ENCODE measurements at places on chromosomes 3 and 15.

GRCh38 chr3:11140030-11140712 lies 14.1 kb upstream of the HRH1 start:
- DNase-seq, result no peak

GRCh38 chr3:105513042-105513441 lies 146.3 kb downstream of the ALCAM start:
- no peak for DNase-seq

GRCh38 chr3:67291287-67292252 lies 293.5 kb downstream of the KBTBD8 start:
- no peak for DNase-seq

- no peak for DNase-seq
These were observed 2.3 kb upstream of the C3orf62 start for GRCh38 chr3:49279376-49279775.

- no peak for DNase-seq
These were observed 13.3 kb downstream of the DNAJB11 start for GRCh38 chr3:186583831-186584230.

DNA sequence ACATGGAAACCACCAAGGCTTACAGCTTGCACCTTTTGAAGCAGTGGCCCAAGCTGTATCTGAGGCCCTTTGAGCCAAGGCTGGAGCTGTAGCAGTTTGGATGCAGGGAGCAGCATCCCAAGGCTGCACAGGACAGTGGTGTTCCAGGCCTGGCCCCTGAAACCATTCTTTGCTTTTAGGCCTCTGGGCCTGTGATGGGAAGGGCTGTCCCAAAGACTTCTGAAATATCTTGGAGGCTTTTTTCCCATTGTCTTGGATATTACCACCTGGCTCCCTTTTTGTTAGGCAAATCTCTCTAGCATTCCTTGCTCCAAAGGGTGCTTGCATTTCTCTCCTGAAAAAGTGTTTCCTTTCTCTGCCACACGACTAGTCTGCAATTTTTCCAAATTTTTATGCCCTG lies 302.8 kb upstream of the MDFIC2 start:
- DNase-seq, result no peak

GRCh38 chr3:120350401-120350941 lies 1.3 kb upstream of the LRRC58 start:
- no peak for DNase-seq

- no peak for DNase-seq
These were observed 19.2 kb downstream of the SOX2 start for GRCh38 chr3:181730934-181731333.

GRCh38 chr15:33500432-33501195 lies 189.8 kb downstream of the RYR3 start:
- no peak for DNase-seq

GRCh38 chr15:92683511-92683834 lies 27.9 kb upstream of the FAM174B start:
- DNase-seq, result no peak

- DNase-seq, result no peak
These were observed 7.6 kb upstream of the APEH start for GRCh38 chr3:49666592-49666991.

- no peak for DNase-seq
These were observed 32.0 kb upstream of the GBE1 start for GRCh38 chr3:81793410-81793809.

DNA sequence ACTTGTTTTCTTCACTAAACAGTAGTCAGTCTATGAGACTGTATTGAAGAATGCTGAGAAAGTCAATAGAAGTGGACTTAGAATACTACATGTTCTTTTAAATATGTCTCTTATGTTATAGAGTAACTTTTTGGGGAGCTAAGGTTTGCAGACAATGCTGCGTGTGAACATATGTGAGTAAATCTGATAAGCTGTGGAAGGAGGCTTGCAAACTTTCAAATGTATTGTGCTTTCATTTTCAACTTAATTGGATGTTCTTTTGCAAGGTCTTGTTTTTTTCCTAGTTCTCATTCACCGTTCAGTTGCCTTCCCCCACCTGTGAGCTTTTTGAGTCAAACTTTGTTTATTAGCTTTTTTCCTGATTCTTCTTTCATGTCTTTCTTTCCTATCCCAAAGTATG lies 176.2 kb downstream of the LPP start:
- no peak for DNase-seq

- no peak for DNase-seq
These were observed 40.8 kb downstream of the NUP210 start for GRCh38 chr3:13379201-13379830.

- DNase-seq, result no peak
These were observed 31.1 kb downstream of the FAM174B start for GRCh38 chr15:92624401-92624991.

- DNase-seq, result no peak
These were observed 130.6 kb upstream of the TGFBR2 start for GRCh38 chr3:30475809-30476178.

GRCh38 chr15:82595766-82596165 lies 51.4 kb downstream of the CPEB1 start:
- no peak for DNase-seq

- DNase-seq, result no peak
These were observed 59.9 kb downstream of the GPR176 start for GRCh38 chr15:39860200-39860599.

DNA sequence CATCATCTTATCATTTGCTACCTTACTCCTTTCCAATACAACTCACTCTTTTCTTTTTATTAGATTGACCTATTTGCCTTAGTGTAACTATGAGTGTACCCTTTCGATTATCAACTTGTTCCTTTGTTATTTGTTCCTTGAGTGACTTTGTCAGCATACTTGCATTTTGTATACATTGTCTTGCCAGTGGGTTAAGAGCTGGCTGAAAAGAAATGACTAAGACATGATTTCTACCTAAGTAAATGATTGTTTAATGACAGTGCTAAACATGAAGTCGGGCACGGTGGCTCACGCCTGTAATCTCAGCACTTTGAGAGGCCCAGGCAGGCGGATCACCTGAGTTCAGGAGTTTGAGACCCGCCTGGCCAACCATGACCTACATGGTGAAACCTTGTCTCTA lies 1042.3 kb downstream of the TBL1XR1 start:
- no peak for DNase-seq

- DNase-seq, result no peak
These were observed 379.8 kb downstream of the VPS13C start for GRCh38 chr15:61680260-61681037.

DNA sequence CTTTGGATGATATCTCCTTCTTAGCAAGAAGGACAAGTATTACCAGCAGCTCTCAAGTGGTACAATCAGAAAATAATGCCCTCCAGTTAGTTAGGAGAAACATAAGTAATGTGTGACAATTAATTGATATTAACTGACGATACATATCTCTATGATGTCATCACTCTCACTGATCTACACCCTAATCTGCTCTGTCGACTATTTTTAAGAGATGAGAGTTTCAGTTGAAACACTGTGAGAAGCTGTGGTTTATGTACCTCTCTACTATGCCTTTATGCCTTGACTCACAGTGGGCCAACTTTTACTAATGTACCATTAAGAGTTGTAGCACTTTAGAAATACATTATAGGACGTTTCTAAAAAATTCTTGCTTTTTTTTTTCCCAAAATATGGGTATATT lies 8.6 kb downstream of the CEP152 start:
- no peak for DNase-seq

DNA sequence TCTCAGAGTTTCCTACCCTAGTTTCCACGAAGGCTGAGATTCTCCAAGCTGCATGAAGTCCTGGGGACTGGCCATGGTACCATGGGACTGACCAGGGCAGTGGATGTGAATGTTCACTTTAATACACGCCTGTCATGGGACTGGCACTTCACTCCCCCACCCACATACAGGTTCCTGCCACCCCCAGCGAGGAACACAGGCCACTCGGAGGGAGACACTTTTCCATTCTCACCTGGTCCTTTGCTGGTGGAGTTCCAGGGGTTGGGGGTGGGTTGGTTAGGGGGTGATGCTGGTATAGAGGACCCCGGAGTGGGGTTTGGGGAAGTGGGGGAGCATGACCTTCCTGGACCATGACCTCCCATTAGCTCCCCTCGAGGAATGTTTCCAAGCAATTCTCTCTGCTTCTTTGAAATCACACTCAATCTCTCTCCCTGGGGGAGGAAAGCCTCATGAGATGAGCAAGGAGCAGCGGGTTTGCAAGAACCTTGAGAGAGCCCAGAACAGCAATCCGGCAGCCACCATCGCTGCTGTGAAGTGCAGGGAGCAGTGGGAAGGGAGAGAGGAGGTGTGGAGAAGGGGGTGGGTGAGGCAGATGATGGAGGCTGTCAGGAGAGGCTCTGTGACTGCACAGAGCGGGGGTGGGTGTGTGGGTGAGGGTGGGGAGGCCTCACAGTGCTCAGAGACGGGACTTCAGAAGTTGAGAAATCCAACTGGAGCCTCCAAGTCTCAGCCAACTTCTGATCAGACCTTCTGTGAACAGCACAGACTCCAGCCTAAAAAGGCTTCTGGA lies 69.7 kb downstream of the ADCY5 start:
- DNase-seq, result no peak

DNA sequence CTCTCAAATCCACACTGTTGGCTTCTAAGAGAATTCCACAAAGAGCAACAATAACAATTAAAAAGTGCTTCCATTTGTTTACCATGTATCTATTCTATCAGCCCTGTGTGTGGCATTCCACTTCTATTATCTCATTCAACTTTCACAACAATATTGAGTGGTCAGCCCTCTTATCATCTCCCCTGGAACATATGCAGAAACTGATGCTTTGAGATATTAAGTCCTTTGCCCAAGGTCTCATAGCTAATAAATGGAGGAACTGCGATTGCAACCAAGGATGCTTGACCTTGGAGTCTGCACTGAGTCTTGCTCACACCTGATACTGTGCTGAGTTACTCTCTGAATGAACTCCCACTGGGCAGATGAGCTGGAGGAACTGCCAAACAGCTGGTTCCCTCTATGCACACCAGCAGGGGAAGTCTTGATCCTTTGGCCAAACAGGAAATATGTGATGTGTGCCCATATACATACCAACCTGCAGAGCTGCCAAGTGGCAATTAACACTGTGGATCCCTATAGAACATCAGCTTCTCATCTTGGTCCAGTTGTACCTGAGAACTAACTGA lies 144.7 kb upstream of the WNT5A start:
- DNase-seq, result no peak

GRCh38 chr3:125110016-125110875 lies 54.4 kb upstream of the HEG1 start:
- no peak for DNase-seq

DNA sequence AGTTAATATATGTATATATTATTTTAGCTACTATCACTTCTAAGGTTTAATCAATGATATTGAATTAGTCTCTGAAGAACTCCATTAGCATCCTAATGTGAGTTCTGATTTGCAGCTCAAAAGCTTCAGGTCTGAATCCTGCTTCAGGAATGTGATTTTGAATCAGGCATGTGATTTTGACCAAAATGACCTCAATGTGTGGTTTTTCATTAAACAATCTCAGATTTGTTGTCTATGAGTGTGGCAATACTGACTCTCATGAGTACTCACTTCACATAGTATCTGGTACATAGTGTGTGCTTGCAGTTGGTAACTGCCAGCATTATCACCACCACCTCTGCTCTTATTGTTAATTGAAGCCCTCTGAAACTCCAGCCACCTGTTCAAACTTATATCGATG lies 251.0 kb downstream of the KCNH8 start:
- no peak for DNase-seq

DNA sequence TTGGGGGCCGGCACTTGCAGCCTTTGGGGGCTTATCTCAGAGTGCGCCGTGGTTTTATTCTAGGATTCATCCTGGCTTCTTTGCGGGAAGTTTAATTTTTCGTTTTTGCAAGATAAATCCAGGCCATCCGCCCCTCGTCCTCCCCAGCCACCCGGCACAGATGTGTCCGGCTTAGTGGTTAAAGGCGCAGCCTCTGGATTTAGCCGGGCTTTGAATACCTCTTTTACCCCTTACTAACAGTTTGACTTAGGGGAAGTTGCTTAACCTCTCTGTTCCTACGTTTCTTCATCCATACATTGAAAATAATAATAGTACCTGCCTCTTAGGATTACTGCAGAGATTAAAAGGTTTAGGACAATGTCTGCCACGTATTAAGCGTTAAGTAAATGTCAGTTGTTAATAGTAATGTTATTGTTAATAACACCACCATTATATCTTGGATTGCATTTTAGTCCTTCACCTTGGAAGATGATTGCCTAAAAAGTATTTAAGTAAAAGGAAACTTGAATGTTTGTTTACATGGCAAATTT lies 714 bp downstream of the ECT2 start:
- DNase-seq, result no peak

DNA sequence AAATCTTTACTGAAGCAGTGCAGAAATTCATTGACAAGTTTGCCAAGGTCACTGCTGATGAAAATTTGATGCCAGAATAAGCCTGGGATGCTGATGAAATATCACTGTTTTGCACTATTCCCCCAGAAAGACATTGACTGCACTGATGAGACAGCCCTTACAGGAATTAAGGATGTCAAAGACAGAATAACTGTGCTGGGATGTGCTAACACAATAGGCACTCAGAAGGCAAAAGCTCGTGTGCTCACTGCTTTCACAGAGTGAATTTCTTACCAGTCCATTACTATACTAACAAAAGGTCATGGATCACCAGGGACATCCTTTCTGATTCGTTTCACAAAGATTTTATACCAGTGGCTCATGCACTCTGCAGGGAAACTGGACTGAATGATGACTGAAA lies 69.4 kb downstream of the MCF2L2 start:
- no peak for DNase-seq

DNA sequence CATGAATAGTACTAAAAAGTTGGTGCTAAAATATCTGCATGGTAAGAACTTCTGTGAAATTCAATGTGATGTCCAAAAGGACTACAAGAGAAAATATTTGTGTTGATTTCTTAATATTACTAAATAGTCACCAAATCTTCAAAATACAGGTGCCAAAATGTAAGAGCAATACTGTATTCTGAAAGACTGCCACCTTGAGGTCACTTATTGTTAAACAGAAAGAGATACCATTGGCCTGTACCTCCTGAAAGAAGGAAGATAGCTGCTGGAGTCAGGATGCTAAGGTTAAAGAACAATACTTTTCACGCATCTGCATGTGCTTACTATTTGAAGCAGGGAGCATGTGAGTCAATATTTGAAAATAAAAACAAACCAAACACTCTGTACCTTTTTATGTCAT lies 72.0 kb upstream of the LSAMP start:
- no peak for DNase-seq

GRCh38 chr15:96348112-96349027 lies 17.9 kb downstream of the NR2F2 start:
- DNase-seq, result no peak

DNA sequence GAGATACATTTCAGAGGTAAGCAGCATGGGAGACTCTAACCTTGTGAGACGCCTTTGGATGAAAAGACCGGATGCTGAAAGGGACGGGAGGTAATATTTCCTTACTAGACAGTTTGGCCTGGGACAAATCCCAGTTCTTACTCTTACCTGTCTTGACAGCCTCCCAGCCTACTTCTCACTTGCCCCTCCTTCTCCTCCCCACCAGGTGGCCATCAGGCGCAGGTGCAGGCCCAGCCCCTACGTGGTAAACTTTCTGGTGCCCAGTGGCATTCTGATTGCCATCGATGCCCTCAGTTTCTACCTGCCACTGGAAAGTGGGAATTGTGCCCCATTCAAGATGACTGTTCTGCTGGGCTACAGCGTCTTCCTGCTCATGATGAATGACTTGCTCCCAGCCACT lies 6.3 kb downstream of the HTR3D start:
- no peak for DNase-seq
